ENCODE measurements at places on chromosomes 1 and 21.

GRCh38 chr1:36869054-36869453, 165.3 kb downstream of the GRIK3 start:
- DNase-seq: no peak

DNA sequence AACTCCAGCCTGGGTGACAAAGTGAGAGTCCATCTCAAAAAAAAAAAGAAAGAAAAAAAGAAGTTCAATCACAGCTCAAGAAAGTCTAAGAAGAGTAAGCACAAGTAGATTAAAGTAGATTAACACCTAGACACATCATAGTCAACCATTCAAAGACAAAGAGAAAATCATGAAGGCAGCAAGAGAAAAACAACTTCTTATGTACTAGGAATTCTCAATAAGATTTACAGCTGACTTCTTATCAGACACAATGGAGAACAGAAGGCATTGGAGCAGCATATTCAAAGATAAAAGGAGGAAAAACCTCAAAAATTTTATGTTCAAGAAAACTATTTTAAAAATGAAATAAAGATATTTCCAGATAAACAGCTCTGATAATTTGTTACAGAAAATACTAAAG, 147.3 kb downstream of the LBR start:
- no peak for DNase-seq

GRCh38 chr1:76068953-76069561, 5.5 kb upstream of the ST6GALNAC3 start:
- DNase-seq: no peak

DNA sequence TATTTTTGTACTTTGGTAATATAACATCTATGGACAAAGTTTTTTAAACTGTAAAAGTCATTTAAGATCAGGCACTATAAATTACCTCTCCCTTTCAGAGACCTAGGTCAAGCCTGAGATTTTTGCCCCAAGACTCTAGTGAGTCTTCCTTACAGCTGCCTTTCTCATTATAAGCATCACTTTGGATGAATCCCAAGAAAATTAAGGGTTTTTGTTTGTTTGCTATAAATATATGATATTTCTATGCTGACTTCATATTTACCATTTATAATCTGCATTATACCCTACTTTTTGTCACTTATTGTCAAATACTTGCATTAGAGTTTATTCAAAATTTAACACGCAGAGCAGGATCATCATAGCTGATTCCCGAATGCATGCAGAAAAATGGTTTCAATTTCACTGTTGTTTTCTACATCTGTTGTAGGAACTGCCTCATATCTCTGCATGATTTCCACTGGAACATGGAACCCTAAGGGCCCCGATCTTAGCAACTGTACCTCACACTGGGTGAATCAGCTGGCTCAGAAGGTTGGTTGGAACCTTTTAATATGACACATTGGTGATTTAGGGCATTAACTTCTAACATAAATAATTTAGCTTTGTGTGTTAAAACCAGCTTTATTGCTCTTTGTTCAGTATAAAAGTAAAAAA, 150.0 kb downstream of the ADGRL2 start:
- peak; percentile 36 for DNase-seq

DNA sequence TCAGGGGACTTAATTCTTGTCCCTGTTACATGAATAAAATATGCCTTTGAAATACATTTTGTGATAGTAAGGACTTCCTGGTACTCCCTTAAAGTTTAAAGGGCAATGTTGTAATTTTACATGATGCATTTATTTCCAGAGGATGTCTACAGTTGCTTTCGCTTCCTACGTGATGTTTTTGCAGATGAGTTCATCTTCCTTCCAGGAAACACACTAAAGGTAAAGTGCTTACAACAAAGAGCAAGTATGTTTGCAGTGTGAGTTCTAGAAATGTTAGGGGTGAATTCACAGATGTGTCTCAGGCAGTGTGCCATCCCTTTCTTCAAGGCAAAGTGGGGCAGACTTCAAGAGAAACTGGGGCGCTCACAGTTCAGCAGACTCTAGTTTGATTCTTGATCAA, 31.2 kb downstream of the GNPAT start:
- no peak for DNase-seq

GRCh38 chr1:56424744-56425493, 154.4 kb downstream of the PLPP3 start:
- peak; percentile 62 for DNase-seq

GRCh38 chr1:81151206-81151605, 649.5 kb upstream of the ADGRL2 start:
- DNase-seq: peak; percentile 83

- no peak for DNase-seq
These were observed 152.2 kb downstream of the S1PR1 start for GRCh38 chr1:101388904-101389546.

DNA sequence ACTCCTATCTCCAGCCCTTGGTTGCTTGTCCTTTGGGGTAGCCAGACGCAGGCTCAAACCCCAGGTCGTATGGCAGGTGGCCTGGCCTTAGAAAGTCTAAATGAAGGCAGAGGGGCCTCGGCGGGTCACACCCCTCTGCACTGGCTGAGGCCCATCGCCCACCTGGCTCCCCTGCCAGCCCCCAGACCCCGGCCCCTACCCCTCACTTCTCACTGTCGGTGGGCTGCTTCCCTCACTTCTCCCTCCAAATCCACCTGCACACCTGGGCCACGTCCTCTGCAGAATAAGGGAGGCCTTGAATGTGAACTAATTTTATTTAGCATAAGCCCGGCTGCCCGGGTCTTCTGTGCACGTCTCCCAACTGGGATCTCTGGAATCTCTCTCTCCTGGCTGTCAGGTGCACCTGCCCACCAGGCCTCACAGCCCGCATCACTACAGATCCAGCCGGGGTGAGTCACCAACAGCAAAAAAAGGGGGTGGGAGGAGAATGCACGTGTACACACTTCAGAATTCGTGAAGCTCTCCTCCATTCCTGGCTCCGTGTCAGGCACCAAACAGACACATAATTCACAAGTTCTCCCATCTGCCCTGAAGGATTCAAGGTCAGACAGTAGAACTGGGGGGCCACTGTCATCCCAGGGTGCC, 107.5 kb upstream of the SIM2 start:
- DNase-seq: no peak

GRCh38 chr1:233629305-233629935, 15.5 kb downstream of the KCNK1 start:
- DNase-seq: no peak

- DNase-seq: peak; percentile 67
These were observed 637.3 kb downstream of the MATN1 start for GRCh38 chr1:30085811-30086770.

GRCh38 chr1:77412069-77412819, 130.4 kb downstream of the AK5 start:
- DNase-seq: peak; percentile 48

- no peak for DNase-seq
These were observed 33.6 kb downstream of the ZNF496 start for GRCh38 chr1:247298124-247298481.

DNA sequence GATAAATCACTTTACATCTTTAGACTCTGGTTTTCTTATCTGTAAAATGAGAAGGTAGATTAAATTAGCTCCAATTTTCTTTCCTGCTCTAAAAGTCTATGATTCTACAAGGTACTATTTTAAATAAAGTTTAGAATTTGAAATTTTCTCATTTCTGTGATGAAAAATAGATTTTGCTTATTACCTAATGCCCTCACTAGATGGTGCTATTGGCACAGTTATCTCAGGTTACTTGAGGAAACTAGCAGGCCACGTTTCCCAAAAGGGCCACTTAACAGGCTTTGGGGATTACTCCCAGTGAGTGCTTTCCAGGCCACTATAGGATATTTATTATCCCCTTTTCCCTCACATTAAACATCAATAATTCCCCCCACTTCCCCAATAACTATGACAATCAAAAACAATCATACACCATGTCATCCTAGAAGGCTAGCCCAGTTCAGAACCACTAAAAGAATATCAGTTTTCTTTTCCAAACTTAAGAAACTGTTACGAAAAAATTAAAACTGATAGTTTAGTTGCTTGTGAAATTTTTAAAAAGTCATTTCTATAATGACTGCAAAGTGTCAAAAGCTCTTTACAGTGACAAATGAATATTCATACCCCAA, 30.6 kb downstream of the OMA1 start:
- peak; percentile 77 for DNase-seq

- no peak for DNase-seq
These were observed 13.3 kb upstream of the CAPN8 start for GRCh38 chr1:223678841-223679240.

DNA sequence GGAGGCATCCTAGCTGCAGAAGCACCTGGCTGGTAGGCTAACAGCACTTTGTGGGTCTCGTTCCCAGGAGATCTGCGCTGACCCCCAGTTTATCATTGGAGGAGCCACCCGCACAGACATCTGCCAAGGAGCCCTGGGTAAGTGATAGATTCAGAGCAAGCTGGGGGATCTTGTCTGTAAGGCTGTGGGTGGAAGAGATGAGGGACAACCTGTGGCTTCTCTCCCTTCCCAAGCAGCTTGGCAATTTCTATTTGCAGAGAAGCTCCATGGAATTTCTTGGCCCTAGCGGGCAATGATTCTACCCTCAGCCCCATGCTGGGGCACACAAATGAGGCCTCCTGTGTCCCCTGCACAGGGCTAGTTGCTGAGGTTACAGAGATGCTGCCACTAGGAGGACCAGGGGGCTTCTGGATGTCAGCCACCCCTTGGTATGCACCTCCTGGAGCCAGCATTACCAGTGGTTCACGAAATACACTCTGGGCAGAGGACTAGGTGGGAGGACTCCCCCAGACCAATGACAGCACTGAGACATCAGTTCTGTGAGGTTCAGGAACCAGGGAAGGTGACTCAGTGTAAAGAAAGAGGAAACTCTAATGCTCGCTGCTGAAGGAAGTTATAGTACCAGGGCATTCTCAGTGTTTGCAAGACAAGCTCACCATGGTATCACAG, 5.5 kb downstream of the CAPN2 start:
- DNase-seq: no peak

DNA sequence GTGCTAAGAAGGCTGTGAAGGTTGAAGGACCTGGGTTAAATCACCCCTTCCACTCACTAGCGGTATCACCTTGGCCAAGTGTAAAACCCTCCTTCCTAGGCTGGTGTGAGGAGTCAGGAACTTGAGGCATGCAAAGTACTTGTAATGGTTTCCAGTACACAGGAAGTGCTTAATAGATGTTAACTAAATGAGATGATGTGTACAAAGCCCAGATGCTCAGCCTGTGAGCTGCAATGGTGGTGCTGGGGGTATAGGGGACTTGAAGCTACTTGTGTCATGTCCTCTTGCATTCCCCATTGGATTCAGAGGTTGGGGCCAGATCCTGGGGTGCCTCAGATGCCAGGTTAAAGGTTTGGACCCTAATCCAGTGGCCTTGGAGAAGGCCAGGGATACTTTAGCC, 75.5 kb downstream of the EPHB2 start:
- no peak for DNase-seq

DNA sequence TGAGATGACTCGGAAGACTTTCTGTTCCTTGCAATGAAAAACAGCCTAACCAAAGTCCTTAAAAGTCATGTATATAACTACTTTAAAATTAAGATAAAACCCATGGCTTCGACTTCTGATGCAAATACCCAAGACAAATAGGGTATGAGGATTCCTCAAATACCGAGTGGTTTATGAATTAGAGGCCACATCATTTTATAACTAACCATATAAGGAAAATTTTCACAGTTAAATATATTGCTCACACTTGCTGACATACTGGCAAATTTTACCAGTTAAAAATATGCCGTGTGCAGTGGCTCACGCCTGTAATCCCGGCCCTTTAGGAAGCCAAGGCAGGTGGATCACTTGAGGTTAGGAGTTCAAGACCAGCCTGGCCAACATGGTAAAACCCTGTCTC, 5.4 kb downstream of the RERE start:
- DNase-seq: peak; percentile 55

GRCh38 chr1:67350783-67351182, 43.1 kb downstream of the IL12RB2 start:
- no peak for DNase-seq

- DNase-seq: no peak
These were observed 37.4 kb upstream of the FAM131C start for GRCh38 chr1:16110884-16111283.

DNA sequence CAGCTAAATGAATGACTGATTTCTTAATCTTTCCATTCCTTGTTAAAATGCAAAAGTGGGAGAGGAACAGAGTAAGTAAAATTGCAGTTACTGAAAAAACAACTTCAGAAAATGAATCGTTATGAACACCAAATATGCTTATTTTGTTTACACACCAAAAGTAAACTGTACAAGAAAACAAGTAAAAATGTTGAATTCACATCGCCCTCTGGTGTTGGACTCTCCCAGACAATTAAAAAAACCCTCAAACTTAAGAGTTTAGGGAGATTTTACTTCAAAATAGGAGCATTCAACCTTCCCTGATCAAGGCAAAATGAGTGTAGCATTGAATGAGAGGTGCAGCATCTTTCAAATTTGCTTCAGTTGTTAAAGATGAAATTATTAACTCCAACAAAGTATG, 19.4 kb upstream of the ESRRG start:
- no peak for DNase-seq

GRCh38 chr1:19067182-19067911, 110.9 kb upstream of the IFFO2 start:
- no peak for DNase-seq

- no peak for DNase-seq
These were observed 1.1 kb downstream of the COL9A2 start for GRCh38 chr1:40315795-40316594.

GRCh38 chr1:175960169-175960568, 216.8 kb upstream of the TNR start:
- DNase-seq: no peak

DNA sequence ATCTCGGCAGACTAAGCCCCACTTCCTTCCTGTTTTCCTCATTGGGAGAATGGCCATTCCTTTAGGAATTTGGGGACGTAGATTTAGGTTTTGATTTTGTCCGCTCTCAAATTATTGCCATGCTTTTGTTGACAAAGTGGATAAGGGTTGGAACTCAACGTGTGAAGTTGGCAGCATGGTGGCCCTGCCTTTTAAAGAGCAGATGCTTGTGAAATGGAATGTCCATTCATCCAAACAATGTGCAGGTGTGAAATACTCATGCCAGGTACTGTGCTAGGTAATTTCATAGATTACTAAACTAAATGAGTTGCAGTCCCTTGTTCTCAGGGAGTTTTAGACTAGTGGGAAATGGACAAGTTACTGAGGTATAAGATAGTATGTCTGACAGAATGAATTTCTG, 75.0 kb downstream of the SPATA46 start:
- DNase-seq: no peak

- DNase-seq: no peak
These were observed 43.1 kb downstream of the SKI start for GRCh38 chr1:2271211-2271721.

DNA sequence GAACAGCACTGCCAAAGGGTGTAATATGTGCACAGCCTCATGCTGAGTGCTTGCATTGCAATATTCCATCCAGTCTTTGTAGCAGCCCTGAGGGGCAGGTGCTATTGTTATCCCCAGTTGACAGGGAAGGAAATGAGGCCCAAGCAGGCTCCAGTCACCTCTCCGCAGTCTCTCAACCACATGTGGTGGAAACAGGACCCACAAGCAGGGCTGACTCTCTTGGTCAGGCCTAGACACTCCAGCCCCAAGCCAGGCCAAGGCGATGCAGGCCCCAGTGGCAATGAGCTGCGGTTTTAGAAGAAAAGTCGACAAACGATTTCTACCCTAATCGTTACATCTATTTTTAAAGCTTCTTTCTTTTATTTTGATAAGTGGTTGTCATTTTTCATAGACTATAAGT, 52.6 kb upstream of the GADD45A start:
- no peak for DNase-seq

- no peak for DNase-seq
These were observed 1.1 kb downstream of the GFI1 start for GRCh38 chr1:92485381-92486250.

GRCh38 chr1:153429266-153430165, 13.2 kb downstream of the S100A7A start:
- no peak for DNase-seq

All from fibroblast of skin of abdomen (primary cell).